ENCODE measurements at places on chromosomes 5 and 9.
A peak's percentile ranks its signal among the peaks of the same experiment; 100 is the strongest.

DNA sequence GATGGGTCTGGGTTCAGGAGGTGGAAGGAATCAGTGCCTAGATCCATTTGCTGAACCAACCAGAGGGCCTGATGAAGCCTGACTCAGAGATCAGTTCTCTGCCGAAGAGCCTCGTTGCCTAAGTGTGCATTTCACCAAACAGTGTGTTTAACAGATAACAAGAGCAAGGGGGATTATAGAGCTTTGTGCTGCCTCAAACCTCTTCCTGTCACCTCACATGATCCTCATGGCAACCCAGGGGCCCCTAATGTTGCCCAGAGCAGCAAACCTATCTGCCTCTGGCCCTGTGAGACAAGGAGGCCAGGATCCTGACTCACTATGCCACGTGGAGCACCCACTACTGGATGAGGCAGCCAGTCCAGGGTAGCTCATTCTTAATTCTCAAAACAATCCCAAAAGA lies 66.3 kb upstream of the EPB41L4B start:
- DNase-seq: no peak

- DNase-seq: peak; percentile 89
Measured at GRCh38 chr9:81377320-81377719, 312.0 kb downstream of the TLE1 start.

GRCh38 chr5:34597034-34598027 lies 58.8 kb upstream of the RAI14 start:
- DNase-seq: no peak

DNA sequence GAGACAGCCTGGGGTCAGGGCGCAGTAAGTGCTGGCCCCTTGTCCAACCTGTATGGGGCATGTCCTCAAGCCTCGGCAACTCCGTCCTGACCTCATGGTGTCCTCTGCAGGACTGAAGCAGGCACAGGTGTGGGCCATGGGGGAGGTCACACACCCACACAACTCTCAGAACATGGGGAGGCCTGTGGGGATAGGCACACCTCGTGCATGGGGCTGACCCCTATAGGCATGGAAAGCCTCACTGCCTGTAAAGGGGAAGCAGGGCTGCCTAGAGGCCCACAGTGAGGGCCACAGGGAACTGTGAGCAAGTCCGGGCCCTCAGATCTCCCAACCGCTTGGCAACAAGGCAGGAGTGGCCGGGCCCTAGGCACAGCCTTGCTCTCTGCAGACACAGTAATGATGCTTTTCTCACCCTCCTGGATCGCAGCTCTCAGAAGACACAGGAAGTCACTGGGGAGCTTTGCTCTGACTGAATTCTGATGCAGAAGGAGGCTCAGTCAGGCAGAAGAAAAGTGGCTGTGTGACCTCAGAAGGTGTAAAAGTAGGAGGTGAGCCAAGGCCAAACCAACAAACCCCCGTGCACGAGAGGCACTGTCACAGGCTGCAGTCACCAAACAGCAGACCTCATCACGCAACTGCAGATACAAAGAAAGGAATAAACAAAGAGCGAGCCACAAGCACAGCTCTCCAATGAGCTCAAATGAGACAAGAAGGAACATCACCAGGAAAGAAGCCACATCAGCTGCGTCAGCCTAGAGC lies 5.4 kb downstream of the IPPK start:
- DNase-seq: no peak

- no peak for DNase-seq
Measured at GRCh38 chr9:111985315-111985714, 88.7 kb downstream of the UGCG start.

DNA sequence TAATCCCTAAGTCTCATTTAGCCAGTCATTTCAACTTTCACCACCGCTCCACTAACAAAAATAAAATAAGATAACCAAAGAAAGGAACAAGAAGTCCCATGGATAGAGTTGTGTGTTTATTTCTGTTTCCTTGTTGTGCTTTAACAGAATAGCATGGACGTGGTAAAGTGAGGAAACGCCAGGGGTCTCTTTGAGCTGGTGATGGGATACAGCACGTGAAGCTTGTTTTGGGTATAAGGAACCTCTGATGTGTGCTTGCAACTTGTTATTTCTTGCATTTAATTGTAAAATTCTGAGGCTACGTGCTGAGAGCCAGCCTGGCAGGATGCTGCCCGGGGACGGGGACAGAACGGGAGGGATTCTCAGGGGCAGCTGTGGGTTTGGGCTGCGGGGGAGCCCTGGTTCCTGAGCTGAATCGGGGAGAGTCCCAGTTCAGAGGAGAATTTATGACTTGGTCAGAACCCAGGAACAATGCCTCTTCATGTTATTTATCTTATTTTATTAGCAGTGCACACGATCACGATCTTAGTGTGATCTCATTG lies 63.4 kb downstream of the ANKRD33B start:
- no peak for DNase-seq

GRCh38 chr5:172788771-172789686 lies 18.0 kb upstream of the DUSP1 start:
- no peak for DNase-seq

DNA sequence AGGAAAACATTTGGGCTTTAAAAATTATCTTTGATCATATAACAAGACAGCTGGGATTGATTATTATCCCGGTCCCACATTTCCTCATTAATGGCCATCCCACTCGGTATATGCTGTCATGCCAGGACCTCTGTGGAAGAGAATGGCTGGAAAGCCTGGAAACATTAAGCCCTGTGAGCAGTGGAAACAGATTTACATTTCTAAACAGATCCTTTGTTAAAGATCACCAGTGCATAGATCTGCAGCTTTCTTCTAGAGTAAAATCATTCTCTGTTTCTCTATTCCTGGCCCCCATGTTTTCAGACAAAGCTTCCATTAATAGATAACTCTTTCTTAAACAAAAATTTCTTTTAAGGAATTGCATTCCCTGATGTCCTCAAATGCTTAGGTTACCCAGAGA lies 152.2 kb downstream of the CAVIN4 start:
- no peak for DNase-seq

- no peak for DNase-seq
Measured at GRCh38 chr5:111784491-111785181, 27.6 kb upstream of the NREP start.

DNA sequence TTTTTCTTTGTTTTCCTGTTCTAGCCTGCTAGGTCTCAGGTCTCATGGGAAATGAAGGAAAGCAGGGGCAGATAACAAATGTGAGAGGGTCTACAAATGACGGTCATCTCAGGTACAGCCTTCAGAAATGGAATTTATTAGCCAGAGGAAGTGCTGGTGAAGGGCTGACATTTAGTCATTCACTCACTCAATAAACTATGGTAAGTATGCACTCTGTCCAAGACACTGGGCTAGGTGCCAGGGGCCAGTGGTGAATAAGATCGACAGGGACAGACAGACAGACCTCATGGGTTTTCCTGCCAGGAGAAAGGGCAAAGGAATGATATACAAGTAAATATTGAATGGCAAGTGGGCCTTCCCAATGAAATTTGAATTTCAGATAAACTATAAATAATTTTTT lies 6.3 kb downstream of the PDE6A start:
- no peak for DNase-seq

DNA sequence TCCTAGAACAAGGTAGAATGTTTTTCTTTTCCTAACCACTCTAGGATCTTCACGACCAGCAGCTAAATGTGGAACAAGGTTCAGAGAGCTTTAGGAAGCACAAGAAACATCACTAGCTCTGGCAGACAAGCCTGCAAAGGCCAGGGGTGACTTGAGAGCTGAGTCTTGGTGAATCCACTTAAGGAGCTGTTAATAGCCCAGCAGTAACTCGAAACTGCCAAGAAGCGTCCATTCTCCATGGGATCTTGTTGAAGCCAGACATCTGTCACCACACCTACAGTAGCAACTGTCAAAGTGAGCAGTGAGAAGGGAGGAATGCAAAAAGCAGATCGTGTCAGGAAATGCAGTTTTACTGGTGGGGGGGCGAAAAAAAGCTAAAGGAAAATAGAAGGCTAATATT lies 87.2 kb downstream of the ATPSCKMT start:
- DNase-seq: no peak
